Aortic smooth muscle cell (primary cell): ENCODE measurements at places on chromosomes 12 and 14. TPM values are rescaled to one million over a fixed set of nuclear protein-coding genes. Genes with fewer than 3 reads are reported as not detected.

The BICDL1 gene
- total RNA-seq: not detected in 2 replicates

The TEAD4 gene
- total RNA-seq: 7.0 and 7.6 TPM in 2 replicates

The CMA1 gene
- total RNA-seq: not detected in 2 replicates

The KLRB1 gene
- not detected in 2 replicates for total RNA-seq

The DPF3 gene
- 1.7 and 1.8 TPM in 2 replicates for total RNA-seq

The NINJ2 gene
- 0.50 and 0.79 TPM in 2 replicates for total RNA-seq

The RFLNA gene
- 1.3 TPM in 1 of 2 replicates, not detected in the other for total RNA-seq

The WBP11 gene
- 10.2 and 16.1 TPM in 2 replicates for total RNA-seq

The OR4N5 gene
- total RNA-seq: not detected in 2 replicates

The TOMM20L gene
- not detected in 2 replicates for total RNA-seq

The ADAM20 gene
- 1.1 and 1.7 TPM in 2 replicates for total RNA-seq

The RTN1 gene
- total RNA-seq: 2.9 and 4.1 TPM in 2 replicates

The IFI27 gene
- 10.0 and 17.7 TPM in 2 replicates for total RNA-seq

The PRB2 gene
- not detected in 2 replicates for total RNA-seq

The ESPL1 gene
- total RNA-seq: 3.9 and 7.8 TPM in 2 replicates

The SRRM4 gene
- total RNA-seq: not detected in 2 replicates

The SRSF9 gene
- 151 and 223 TPM in 2 replicates for total RNA-seq

The MANSC4 gene
- total RNA-seq: not detected in 2 replicates

The IRAK3 gene
- total RNA-seq: 9.1 and 10.2 TPM in 2 replicates

The CLEC14A gene
- 2.5 and 4.4 TPM in 2 replicates for total RNA-seq

The LHX5 gene
- not detected in 2 replicates for total RNA-seq

The BCL2L14 gene
- total RNA-seq: 0.06 TPM in 1 of 2 replicates, not detected in the other

The METTL25 gene
- 9.5 and 9.6 TPM in 2 replicates for total RNA-seq

The ETFBKMT gene
- total RNA-seq: 2.6 and 4.0 TPM in 2 replicates

The DLK1 gene
- total RNA-seq: not detected in 2 replicates

The PLEKHG7 gene
- total RNA-seq: 0.13 TPM in 1 of 2 replicates, not detected in the other

The INHBC gene
- not detected in 2 replicates for total RNA-seq

The LRRC9 gene
- total RNA-seq: not detected in 2 replicates

The RNASE3 gene
- not detected in 2 replicates for total RNA-seq

The LRTM2 gene
- total RNA-seq: not detected in 2 replicates

The CNTN1 gene
- total RNA-seq: 0.66 and 0.99 TPM in 2 replicates

The AQP2 gene
- total RNA-seq: not detected in 2 replicates

The HOMEZ gene
- 2.4 and 4.1 TPM in 2 replicates for total RNA-seq

The A2M gene
- 6.1 and 6.7 TPM in 2 replicates for total RNA-seq

The FZD10 gene
- total RNA-seq: under 0.01 TPM in 1 of 2 replicates, not detected in the other
